ENCODE measurements at places on chromosomes 2 and 18.

- no peak for DNase-seq
These were observed 26.6 kb upstream of the RMDN2 start for GRCh38 chr2:37898448-37898847.

- no peak for DNase-seq
These were observed 16.7 kb downstream of the SRSF7 start for GRCh38 chr2:38734299-38735058.

DNA sequence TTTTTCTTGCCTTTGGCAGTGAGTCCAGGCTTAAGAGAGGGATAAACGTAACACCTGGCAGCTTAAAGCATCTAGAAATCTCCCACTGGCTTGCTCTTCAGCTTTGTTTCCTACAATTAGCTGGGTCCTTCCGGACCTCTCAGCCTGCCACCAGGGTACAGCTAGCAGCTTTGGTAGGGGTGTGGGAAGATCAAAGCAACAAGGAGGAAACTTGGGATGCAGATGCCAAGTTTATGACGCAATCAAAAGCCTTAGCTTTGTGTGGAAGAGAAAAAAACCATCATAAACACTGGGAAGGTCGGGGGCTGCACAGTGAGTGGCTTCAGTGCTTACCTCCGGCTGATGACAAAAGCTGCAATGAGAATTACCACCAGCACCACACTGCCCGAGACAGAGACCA is 116.9 kb downstream of the EPHA4 start:
- DNase-seq = no peak

DNA sequence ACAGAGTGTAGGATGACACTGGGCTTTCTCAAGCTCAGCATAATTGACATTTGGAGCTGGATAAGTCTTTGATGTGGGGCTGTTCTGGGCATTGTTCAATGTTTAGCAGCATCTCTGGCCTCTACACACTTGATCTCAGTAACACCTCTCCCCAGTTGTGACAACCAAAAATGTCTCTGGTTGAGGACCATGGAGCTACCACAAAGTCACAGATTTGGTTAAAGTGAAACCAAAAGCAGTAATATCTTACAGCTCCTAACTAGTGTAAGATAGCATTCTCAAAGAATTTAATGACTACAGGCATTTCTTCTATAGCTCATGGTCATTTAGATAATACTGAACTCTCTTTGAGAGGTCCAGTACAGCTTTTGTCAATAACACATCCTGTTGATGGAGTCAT is 23.4 kb upstream of the PAX3 start:
- DNase-seq = no peak

GRCh38 chr2:215845839-215846586 is 167.3 kb downstream of the MREG start:
- DNase-seq = no peak

DNA sequence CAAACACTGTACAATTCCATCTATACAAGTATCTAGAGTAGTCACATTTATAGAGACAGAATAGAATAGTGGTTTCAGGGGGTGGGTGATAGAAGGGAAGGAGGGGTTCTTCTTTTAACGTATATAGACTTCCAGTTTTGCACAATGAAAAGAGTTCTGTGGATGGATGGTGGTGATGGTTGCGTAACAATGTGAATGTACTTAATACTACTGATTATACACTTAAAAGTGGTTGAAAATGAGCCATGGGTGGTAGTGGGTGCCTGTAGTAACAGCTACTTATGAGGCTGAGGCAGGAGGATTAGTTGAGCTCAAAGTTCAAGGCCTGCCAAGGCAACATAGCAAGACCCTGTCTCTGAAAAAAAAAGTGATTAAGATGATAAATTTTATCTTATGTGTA is 85.8 kb downstream of the SETBP1 start:
- no peak for DNase-seq

DNA sequence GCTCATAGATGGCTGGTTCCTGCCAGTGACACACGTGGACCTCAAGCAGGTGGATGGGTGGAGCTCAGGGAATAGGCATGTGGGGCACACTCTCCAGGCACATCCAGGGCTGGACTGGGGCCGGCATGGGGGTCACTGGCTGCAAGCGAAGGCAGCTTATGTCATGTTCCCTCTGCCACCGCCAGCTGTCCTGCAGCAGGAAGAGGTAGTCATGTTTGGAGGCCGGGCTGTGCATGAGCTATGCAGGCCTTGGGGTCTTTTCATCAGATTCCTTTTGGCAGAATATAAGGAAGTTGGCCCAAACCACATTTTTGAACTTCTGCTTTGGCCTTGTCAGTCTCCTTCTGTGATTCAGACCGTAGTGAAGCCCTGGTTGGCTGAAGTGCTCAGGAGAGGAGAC is 61.5 kb downstream of the AGAP1 start:
- no peak for DNase-seq

DNA sequence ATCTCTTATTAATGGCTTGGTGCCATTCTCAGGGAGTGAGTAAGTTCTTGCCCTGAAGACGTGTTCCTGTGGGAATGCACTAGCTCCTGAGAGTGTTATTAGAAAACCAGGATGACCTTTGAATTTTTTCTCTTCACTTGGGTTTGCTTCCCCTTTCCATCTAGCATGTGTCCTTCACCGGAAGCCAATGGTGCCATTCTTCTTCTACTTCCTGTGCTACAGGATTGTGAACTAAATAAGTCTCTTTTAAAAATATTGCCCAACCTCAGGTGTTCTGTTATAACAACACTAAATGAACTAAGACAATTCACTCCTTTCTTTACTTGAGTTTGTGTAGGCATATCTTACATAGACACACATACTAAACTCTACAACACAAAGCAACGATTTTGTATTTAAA is 447.0 kb downstream of the SOX11 start:
- no peak for DNase-seq

GRCh38 chr18:63603772-63604171 is 16.6 kb downstream of the SERPINB13 start:
- DNase-seq = no peak

GRCh38 chr2:8343031-8343430 is 338.8 kb upstream of the ID2 start:
- DNase-seq = no peak

GRCh38 chr2:27501042-27501441 is 4.4 kb downstream of the GCKR start:
- no peak for DNase-seq

DNA sequence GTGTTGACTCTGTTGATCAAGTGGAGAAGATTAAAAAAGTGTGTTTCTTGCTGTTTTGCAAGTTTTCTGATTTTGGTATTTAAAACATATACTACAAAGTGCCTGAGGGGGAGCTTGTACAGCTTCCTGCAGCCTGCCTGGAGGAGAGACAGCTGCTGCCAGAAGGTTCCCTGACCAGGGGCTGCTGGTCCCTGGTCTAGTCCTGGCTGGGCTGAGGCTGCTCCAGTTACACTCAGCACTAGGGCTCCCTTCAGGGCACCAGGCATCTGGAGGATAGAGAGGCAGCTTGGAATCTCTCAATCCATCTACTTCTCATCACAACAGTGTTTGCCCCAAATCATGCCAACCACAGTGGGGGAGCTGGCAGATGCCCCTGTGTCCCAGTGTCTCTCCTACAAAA is 4.8 kb downstream of the MC2R start:
- DNase-seq = no peak

GRCh38 chr2:15897431-15898098 is 42.8 kb upstream of the MYCN start:
- no peak for DNase-seq
